Tongue (tissue), 3 donors: ENCODE measurements at places on chromosomes 4 and X.

DNA sequence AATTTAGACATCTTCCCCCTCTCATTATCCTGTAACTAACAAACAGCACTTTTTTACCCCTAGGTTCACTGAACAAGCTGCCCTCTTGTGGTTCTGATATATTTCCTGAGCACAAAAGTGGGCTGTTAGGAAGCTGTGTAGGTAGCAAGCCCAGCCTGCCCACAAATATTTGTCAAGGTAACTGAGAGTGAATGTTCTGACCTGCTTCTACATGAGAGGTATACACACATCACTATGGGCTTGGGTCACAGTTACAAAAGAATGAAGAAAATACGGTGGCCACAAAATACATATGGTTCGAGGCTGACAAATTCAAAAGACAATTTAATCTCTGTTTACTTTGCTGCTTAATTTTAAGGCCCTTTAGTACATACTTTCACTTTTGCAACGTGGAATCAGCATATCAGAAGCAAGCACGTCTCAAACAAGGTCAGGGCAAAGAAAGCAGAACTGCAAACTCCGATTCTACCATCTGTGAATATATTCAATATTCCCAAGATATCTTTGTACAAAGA is 78.7 kb downstream of the RBM47 start:
- DNase-seq: peak; percentile 44

- DNase-seq: no peak
These were observed 51.6 kb downstream of the RTL5 start for GRCh38 chrX:72080150-72080549.

DNA sequence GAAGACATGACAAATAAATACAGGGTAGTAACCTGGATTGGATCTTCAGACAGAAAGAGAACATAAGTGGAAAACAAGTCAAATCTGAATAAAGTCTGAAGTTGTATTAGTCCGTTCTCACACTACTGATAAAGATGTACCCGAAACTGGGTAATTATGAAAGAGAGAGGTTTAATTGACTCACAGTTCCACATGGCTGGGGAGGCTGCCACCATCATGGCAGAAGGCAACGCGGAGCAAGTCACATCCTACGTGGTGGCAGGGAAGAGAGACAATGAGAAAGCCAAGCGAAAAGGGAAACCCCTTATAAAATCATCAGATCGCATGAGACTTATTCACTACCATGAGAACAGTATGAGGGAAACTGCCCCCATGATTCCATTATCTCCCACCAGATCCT is 82.8 kb downstream of the USP46 start:
- DNase-seq: no peak

DNA sequence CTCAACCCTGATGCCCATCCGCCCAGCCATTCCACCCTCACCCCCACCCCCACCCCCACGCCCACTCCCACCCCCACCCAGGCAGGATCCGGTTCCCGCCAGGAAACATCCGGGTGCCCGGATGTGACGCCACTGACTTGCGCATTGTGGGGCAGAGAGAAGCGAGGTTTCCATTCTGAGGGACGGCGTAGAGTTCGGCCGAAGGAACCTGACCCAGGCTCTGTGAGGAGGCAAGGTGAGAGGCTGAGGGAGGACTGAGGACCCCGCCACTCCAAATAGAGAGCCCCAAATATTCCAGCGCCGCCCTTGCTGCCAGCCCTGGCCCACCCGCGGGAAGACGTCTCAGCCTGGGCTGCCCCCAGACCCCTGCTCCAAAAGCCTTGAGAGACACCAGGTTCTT is at the start of gene MAGEA1:
TSS of gene MAGEA1 (plus strand) at position 154 of the 400 bp plus-strand sequence. CDS start 3,106 bp downstream, outside the sequence.
- no peak for DNase-seq

- no peak for DNase-seq
These were observed 90.1 kb upstream of the MAPK10 start for GRCh38 chr4:86449746-86450588.

GRCh38 chr4:33512397-33512796 is 2731.9 kb downstream of the ARAP2 start:
- DNase-seq: no peak

DNA sequence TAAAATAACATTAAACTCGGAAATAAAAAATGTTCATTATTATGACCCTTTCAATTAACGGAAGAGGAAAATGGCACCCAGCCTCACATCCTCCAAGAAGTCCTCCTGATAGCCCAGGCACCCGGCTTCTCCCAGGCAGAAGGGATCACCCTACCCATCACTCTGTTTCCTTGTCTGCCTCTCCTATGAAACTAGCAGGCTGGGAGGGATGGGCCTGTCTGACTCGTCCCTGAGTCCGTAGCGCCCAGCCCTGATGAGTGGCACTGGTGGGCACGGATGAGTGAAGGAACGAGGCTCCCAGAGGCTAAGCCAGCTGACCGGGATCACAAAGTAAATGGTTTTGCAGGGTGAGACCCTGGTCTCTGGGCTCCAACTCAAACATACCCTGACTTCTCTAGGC is 28.6 kb upstream of the KIAA0232 start:
- DNase-seq: no peak

- DNase-seq: no peak
These were observed 288.4 kb downstream of the KLHL4 start for GRCh38 chrX:87805829-87806490.

DNA sequence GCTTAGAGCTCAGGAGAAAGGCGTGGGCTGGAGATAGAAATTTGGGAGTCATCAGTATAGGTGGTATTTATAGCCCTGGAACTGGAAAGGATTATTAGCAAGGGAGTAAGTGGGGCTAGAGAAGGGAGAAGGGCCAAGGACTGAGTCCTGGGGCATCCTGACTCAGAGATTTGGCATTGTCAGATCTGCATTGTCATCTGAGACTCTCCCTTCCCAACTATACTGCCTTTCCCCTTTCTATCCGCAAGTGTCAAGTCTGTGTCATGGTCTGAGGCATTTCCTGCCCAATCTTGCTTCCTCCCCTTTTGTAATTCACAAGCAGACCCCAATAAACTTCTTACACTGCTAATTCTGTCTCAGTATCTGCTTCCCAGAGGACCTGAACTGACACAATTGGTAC is 24.4 kb upstream of the SLC25A43 start:
- no peak for DNase-seq

GRCh38 chrX:153474718-153475117 is 4.3 kb upstream of the HAUS7 start:
- peak; percentile 78 for DNase-seq

GRCh38 chr4:6765703-6766102 is 16.8 kb upstream of the KIAA0232 start:
- no peak for DNase-seq

- no peak for DNase-seq
These were observed 10.2 kb downstream of the GRSF1 start for GRCh38 chr4:70829492-70829891.

DNA sequence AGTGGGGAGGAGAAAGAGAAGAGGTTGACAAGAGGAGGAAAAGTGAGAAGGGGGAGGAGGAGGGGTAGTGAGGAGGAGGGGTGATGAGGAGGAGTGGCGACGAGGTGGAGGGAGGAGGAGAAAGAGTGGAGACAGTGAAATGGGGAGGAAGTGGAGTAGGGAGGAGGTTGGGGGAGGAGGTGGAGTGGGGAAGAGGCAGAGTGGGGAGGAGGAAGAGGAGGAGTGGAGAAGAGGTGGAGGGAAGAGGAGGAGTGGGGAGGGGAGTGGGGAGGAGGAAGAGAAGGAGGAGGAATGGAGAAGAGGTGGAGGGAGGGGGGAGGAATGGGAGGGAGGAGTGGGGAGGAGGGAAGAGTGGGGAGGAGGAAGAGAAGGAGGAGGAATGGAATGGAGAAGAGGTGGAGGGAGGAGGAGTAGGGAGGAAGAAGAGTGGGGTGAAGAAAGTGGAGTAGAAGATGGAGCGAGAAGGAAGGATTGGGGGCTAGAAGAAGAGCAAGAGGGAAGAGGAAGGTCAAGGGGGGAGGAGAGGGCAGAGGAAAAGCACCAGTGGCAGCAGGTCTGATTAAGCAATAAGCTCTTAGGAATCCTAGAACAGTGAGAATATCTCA is 50.0 kb upstream of the MTNR1A start:
- no peak for DNase-seq

- DNase-seq: no peak
These were observed 67.3 kb upstream of the PRPS1 start for GRCh38 chrX:107560980-107561379.

GRCh38 chrX:108123591-108124366 is 32.2 kb downstream of the ATG4A start:
- DNase-seq: no peak

- DNase-seq: no peak
These were observed 263.5 kb downstream of the AFF2 start for GRCh38 chrX:148763896-148764295.

GRCh38 chr4:107548211-107548905 is 171.7 kb downstream of the PAPSS1 start:
- no peak for DNase-seq

GRCh38 chrX:149527705-149528104 is 13.1 kb upstream of the EOLA1 start:
- DNase-seq: peak; percentile 33

DNA sequence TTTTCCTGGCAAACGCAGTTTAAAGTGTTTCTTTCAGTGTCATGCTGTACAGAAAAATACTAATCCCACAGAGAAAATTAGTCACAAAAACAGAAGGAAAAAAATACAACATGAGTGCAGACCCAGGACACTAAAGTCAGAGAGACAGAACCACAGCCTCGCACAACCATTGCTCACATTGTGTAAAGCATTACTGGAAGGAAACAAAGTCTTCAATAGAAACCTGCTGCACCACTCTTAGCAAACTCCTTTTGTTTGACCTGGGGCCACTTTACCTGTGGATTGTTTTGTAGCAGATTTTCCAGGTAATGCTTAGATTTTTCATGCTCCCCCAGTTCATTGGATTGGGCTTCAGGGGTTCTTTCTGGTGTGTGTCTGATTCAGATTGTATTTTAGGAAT is 131.8 kb upstream of the TMLHE start:
- no peak for DNase-seq

DNA sequence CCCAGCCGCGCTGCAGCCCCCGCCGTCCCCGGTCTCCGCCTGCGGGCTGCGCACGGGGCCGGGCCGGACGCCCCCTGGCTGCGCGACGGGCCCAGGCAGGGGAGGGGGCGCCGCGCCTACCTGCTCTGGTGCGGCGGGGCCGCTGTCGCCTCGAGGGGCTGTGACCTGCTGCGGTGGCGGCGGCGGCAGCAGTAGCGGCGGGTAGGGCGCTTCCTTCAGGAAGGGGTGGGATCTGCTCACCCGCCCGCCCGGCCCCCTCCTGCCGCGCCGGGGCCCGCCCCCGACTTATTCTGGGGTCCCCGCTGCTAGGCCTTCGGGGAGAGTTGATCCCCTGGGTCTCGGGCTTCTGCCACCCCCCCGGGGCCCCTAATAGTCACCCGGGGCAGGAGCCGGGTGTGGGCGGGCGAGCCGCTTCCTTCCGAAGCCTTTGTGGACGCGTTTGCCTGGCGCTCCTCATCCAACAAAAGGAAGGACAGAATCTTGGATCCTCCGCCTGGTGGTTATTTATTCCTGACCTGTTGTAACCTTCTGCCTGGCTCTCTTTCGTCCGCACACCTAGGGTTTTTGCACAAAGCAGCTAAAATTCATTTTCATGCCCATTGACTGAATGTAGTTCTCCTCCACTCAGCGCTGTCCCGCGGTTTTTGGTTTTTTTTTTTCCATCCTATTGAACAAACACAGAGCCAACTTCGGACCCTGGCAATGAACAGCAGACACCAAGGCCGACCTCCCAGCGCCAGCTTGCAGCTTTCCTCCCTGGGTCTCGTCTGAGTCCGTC is at the start of gene TMEM150C:
TSS of gene TMEM150C (minus strand) at position 203 of the 778 bp plus-strand sequence. CDS start 57,331 bp downstream, outside the sequence.
- peak; percentile 34 for DNase-seq

GRCh38 chr4:189780391-189780790 is 160.3 kb upstream of the FRG1 start:
- DNase-seq: no peak

GRCh38 chr4:66590488-66591215 is 920.4 kb upstream of the EPHA5 start:
- DNase-seq: no peak

DNA sequence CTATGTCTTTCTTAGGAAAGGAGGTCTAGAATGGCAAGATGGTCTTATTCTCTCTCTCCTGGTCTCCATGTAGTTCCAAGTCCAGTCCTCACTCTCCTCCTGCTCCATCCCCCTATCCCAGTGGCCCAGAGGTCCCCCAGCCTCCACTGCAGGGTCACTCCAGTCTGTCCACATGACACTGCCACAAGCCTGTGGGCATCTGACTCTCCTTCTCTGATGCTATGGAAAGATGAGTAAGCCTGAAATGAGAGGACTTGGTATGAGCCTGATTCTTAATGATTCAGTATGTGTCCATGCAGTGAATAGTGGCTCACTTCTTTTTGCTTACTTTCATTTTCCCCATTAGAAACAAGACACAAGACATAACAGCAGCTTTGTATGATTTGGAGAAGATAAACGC is 516.8 kb upstream of the ADGRL3 start:
- DNase-seq: no peak

GRCh38 chr4:117610706-117611308 is 423.5 kb upstream of the NDST3 start:
- DNase-seq: no peak

- DNase-seq: no peak
These were observed 26.2 kb downstream of the MAGEA9 start for GRCh38 chrX:149807747-149808458.

GRCh38 chrX:13087322-13088155 is 43.1 kb upstream of the FAM9C start:
- DNase-seq: no peak

DNA sequence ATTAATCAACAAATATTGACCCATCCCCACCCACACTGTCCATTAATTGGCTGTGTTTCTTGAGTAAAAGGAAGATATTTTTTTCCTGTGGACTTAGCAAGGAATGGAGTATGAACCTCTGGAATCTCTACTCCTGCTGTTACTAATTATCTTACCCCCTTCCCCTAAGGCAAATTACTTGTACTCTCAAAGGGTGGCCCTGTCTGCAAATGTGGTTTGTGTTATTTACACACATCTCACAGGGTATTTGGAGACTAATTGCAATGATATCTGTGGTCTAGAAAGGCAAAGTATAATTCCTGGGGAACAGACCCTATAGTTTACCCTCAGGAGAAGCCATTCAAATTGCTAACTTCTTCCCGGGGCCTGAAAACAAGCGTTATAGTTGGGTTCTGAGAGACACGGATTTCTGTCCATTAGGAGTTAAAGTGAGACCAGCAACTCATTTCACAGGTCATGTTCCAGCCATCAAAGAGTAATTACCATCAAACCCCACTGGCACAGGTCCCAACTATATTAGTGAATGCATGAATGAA is 133.0 kb upstream of the RASGEF1B start:
- DNase-seq: no peak

- DNase-seq: no peak
These were observed 30.7 kb upstream of the JAKMIP1 start for GRCh38 chr4:6230827-6231662.

GRCh38 chr4:3868211-3869173 is 102.3 kb downstream of the ADRA2C start:
- DNase-seq: peak; percentile 42

- peak; percentile 65 for DNase-seq
These were observed 643 bp downstream of the SRP72 start for GRCh38 chr4:56468097-56468422.

- DNase-seq: no peak
These were observed 1055.2 kb downstream of the STIM2 start for GRCh38 chr4:27915822-27916221.

- DNase-seq: no peak
These were observed 446 bp upstream of the UBE2A start for GRCh38 chrX:119573840-119574393.

GRCh38 chr4:118367872-118368271 is 15.1 kb upstream of the PRSS12 start:
- DNase-seq: no peak
